Central memory CD4-positive, alpha-beta T cell (primary cell): ENCODE measurements at places on chromosomes 3 and 15.

DNA sequence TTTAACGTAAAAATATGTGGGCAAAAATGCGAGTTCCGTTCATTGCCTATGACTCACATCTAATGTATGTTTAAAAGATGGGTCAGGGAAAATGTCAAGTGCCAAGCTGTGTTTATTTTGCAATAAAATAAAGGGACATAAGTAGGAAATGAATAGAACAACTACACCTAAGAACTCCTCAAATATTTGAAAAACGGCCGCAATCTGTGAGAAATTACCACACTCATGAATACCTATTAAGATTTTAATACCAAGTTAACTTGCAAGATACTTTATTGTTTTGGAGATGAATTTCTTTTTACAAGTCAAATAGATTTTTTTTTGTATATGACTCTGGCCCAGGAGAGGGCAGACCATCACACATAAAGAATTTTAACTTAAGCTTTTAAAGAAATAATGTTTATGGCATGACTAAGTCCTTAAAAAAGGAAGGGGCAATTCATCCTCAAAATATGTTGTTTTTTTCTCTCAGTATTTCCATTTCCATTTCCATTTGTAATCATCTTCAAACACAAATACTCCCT is 152.7 kb downstream of the SUCNR1 start:
- DNase-seq = no peak

DNA sequence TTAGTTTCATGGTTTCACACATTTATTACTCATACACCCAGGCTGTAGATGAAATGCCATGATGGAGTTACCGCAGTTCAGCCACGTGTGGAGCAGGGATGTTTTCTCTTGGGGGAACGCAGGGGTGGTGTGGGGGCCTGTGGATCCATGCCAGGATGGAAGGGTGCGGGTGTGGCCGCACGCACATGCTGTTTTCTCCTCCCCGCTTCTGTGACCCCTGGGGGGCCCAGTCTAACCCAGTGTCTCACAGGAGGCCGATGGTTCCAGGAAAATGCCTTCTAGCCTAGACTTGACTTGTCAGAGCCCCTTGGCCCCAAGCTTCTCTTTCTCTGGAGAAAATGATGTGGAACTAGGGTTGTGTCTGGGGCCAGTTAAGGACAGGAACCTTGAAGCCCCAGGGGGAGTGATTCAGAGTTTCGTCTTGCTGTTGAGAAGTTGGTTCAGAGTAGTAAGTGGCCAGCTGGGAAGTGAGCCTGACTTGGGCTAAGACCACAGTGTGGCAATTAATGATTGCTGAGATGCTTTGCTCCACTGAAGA is 240.4 kb upstream of the BHLHE40 start:
- no peak for DNase-seq

DNA sequence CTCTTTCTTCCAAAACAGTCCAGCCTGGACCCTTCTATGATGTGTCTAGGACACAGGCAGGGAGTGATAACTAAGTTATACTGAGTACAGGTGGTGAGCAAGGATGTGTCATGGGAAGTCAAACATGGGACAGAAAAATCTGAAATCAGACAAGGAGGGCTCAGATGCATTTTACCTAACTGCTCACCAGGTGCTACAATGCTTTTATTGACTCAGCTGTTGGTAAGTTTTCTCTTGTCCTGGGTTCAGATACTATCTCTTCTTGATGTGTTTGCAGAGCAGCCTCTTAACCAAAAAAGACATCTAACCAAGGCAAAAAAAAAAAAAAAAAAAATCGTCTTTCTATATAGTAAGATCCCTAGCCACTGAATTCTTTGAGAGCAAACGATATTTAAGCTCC is 378.6 kb downstream of the VPS13C start:
- no peak for DNase-seq

- no peak for DNase-seq
Measured at GRCh38 chr3:198017090-198017489, 57.1 kb downstream of the LMLN start.

DNA sequence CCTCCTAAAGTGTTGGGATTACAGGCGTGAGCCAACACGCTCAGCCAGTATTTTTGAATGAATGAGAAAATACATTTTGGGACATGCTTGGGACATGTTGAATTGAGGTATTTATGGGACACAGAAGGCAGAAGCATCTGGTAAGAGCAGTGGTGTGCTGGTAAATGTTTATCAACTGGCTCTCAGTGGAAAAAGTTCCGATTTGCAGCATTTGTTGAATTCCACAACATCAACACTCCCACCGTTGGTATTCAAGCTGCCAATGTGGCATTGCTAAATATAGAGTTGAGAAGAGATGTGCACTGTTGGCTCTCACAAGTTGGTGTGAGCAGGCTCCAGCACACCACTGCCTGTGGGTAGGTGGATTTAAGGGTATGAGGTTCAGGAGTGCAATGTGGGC is 35.8 kb upstream of the LRRFIP2 start:
- DNase-seq = no peak

GRCh38 chr3:190620886-190621608 is 107.2 kb downstream of the IL1RAP start:
- DNase-seq = no peak

- no peak for DNase-seq
Measured at GRCh38 chr15:78996894-78997275, 52.0 kb upstream of the CTSH start.

GRCh38 chr3:64174328-64174727 is 50.9 kb downstream of the PRICKLE2 start:
- no peak for DNase-seq

- DNase-seq = no peak
Measured at GRCh38 chr15:95091444-95091843, 860.1 kb downstream of the MCTP2 start.

DNA sequence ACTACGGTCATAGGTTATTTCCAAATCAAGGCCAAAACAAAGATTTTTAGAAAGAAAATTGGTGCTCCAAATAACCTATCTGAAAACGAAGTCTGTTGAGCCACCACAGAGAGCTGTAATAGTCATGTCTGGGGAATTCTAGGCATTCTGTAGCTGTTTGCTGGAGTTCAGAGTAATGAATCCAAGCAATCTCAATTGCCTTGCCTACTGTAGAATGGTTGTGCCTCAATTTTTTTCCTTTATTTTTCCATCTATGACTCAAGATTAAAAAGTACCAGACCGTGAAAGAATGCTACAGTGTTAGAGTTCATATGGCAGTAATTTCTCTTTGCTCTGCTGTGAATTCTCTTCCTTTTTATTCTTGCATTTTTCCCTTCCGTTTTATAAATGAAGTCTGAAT is 1007.2 kb upstream of the ALCAM start:
- DNase-seq = no peak

DNA sequence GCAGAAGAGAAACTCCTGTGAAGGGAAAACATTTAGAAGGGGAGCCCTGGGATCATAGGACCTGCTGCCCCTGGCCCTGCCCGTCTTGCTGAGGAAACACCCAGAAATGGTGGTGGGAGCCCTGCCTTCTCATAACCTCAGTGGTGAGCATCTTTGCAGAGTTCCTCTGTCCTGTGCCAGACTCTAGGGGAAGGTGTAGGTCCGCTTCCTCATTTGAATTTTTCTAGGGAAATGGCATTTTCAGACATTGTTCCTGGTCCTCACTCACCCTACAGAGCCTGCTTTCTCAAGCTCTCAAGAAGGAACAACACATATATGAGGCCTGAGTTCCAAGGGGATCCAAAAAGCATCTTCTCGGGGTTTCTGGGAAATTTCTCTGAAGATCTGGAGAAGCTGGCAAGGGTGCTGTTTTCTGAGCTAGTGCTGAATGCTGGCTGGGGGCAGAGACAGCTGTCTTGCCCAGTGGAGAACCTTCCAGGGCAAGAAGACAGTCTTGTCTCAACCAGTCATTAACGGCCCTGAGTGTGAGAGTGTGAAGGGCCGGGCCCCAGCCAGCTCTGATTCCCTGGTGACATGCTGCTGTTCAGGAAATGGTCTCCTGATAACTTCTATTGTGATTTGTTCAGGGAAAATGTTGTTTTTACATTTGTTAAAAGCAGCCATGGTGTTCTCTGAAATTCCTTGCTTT is 283.1 kb upstream of the LRRFIP2 start:
- DNase-seq = no peak

GRCh38 chr3:46214751-46215352 is 6.7 kb upstream of the CCR1 start:
- no peak for DNase-seq

GRCh38 chr15:47717036-47717612 is at the start of gene SEMA6D:
Gene SEMA6D, plus strand, starts transcription at chr15:47717505. Its CDS starts 42,294 bp downstream, at chr15:47759799.
- DNase-seq = no peak

DNA sequence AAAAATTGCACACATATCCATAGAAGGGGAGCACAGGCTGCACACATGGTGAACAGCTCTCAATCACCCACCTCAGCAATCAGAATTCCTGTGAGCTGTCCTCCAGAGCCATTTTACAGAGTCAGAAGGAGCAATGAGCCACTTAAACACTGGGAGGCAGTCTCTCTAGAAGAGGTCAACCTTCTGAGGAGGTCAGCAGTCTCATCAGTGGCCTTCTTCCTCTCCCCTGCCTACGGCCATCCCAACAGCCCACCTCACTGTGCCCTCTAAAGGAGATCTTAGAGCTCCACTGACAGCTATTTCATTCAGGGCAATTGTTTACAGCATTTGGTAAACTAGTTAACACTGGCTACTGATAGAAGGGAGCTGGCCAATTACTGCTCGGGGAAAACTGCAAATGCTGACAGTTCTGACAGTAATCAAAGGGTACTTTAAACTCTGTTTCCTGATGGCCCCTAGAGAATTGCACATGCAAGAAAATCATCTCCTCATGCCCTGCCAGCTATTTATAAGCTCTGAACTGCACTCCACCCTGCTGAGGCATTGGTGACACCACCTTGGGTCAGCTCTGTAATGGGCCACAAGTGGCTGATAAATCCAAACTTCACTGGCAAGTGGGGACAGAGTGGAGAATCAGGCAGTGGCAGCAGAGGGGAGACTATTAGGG is 42.1 kb upstream of the TSPAN3 start:
- no peak for DNase-seq

GRCh38 chr3:43413676-43414368 is 127.5 kb downstream of the SNRK start:
- no peak for DNase-seq

GRCh38 chr3:43366885-43367284 is 80.5 kb downstream of the SNRK start:
- DNase-seq = no peak

DNA sequence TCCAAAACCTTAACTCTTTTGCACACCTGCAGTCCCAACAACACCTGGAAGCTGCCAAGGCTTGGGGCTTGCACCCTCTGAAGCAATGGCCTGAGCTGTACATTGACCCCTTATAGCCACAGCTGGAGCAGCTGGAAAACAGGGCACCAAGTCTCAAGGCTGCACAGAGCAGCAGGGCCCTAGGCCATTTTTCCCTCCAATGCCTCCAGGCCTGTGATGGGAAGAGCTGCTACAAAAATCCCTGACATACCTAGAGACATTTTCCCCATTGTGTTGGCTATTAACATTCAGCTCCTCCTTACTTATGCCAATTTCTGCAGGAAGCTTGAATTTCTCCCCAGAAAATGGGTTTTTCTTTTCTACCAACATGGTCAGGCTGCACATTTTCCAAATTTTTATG is 231.0 kb downstream of the ZMAT3 start:
- no peak for DNase-seq

DNA sequence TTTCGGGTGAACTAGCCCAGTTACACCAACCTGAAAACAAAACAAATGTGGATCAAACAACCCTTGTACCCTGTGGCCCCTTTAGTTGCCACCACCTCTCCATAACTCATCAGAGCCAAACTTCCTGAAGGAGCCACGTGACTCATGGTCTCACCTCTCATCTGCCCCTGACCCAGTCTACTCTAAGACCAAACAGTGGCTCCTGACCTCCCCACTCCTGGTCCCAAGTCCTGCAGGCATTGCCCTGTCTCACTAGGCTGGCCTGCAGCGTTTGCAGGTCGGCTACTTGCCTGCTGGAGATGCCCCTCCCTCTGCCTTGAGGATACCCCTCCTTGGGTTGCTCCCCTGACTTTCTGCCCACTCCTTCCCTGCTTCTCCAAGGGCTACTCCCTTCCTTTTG is 23.1 kb downstream of the SLC6A11 start:
- DNase-seq = no peak

- no peak for DNase-seq
Measured at GRCh38 chr3:3447641-3448040, 268.1 kb upstream of the CRBN start.

DNA sequence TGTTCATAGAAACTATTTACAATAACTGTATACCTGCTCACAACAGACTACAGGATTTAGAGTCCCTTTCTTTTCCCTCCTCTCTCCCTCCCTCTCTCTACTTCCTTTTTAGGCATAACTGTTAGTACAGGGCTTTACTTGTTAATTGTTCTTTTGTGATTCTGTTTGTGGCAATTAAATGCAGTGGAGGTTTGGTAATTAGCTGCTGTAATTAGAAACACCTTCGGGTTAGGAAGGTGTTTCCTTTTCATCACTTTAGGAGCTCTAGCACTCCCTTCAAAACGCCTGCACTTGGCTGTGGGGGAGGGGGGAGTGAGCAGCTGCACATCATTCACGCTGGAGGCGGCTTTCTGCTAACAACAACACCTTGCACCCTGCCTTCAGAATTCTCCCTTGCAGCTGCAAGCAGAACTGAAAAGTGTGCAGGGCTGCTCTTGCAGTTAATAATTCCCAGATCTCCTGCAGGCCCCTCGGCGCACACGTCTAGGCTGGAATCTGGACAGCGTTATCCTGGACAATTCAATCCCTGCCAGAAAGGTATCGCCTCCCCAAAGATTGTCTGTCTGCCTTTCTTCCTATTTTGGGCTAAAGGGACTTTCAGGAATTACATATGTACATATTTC is 242.6 kb upstream of the RGMA start:
- DNase-seq = no peak

DNA sequence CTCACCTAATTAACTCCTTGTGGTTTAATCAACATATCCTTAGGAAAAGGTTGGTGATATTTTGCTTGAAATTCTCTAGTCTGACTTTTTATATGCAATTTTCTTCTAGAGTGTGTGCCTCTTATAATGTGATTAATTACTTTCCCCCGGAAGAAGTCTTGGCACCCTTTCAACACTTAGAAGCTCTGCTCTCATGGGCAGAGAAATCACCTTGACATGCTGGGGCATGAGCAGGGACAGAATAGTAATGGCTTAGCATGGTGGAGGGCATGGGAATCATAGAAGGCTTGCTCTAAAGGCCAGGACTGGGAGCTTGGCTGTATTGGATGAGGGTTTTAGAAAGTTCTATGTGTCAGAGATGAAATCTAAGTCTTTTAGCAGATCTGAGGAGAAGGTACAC is 293.5 kb downstream of the AGBL1 start:
- no peak for DNase-seq

GRCh38 chr3:169410430-169410829 is 253.1 kb downstream of the MECOM start:
- no peak for DNase-seq

DNA sequence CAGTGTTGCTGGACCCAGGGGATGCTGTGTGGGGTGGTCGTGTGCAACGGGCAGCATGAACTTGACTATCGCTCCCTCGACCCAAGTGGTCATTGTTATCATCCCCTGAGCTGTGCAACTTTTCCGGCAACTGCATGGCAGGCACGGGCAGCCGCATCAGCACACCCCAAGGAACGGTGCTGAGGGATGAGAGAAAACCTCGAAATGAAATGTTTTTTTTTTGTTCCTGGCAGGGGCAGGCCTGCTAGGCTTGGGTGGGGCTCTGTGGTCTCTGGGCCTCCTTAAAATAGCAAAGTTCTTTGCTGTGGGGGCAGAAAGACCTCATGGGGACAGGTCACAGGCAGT is 51.4 kb downstream of the CORO2B start:
- DNase-seq = no peak
